ENCODE measurements at places on chromosomes 11 and 22. TPM values are rescaled to one million over a fixed set of nuclear protein-coding genes. Genes with fewer than 3 reads are reported as not detected.

OR5B21 gene
- total RNA-seq = not detected

RTN4RL2 gene
- total RNA-seq = 1.3 TPM

SGSM1 gene
- not detected for total RNA-seq

GPHA2 gene
- total RNA-seq = not detected

CECR2 gene
- total RNA-seq = 0.15 TPM

KDM4E gene
- not detected for total RNA-seq

PTPRCAP gene
- 0.45 TPM for total RNA-seq

ABCC8 gene
- total RNA-seq = not detected

TRIM48 gene
- total RNA-seq = not detected

CLCF1 gene
- total RNA-seq = 5.4 TPM

CHADL gene
- 0.45 TPM for total RNA-seq

LGALS12 gene
- 0.30 TPM for total RNA-seq

HIPK3 gene
- total RNA-seq = 13.8 TPM

XNDC1N gene
- 4.9 TPM for total RNA-seq

LSP1 gene
- total RNA-seq = 2.0 TPM

SLC22A24 gene
- not detected for total RNA-seq

CABP4 gene
- total RNA-seq = not detected

LARGE1 gene
- 1.9 TPM for total RNA-seq

PICK1 gene
- 17.4 TPM for total RNA-seq

TAF6L gene
- 22.0 TPM for total RNA-seq

JAML gene
- not detected for total RNA-seq

CCDC87 gene
- total RNA-seq = 0.15 TPM

SCGB1A1 gene
- not detected for total RNA-seq

BTBD18 gene
- total RNA-seq = not detected

CTSW gene
- 0.15 TPM for total RNA-seq

APOL5 gene
- total RNA-seq = not detected

RFPL1 gene
- total RNA-seq = not detected

RAB38 gene
- 6.2 TPM for total RNA-seq

OR4D10 gene
- not detected for total RNA-seq

LMO2 gene
- 0.30 TPM for total RNA-seq

CTSC gene
- 236 TPM for total RNA-seq

HTR3A gene
- not detected for total RNA-seq

KIRREL3 gene
- total RNA-seq = 0.15 TPM

RBMXL2 gene
- not detected for total RNA-seq

ASRGL1 gene
- total RNA-seq = 1.8 TPM

WT1 gene
- 0.17 TPM for total RNA-seq

MS4A6E gene
- not detected for total RNA-seq

GAB4 gene
- total RNA-seq = not detected

MYOD1 gene
- not detected for total RNA-seq

TRIM49 gene
- not detected for total RNA-seq

SSTR3 gene
- not detected for total RNA-seq

GLYAT gene
- total RNA-seq = not detected

NUP98 gene
- 95.0 TPM for total RNA-seq

VSIG10L2 gene
- total RNA-seq = not detected

SLC25A45 gene
- 0.67 TPM for total RNA-seq

OR10A4 gene
- total RNA-seq = not detected

HIC2 gene
- total RNA-seq = 1.7 TPM

CD3E gene
- not detected for total RNA-seq

FGF19 gene
- total RNA-seq = not detected

UPB1 gene
- not detected for total RNA-seq

MMP3 gene
- 0.15 TPM for total RNA-seq

GRK3 gene
- 1.6 TPM for total RNA-seq

HEPHL1 gene
- total RNA-seq = not detected

FJX1 gene
- 34.1 TPM for total RNA-seq
